Amygdala (tissue), 56 donors: ENCODE measurements at places on chromosomes 1 and 21.

DNA sequence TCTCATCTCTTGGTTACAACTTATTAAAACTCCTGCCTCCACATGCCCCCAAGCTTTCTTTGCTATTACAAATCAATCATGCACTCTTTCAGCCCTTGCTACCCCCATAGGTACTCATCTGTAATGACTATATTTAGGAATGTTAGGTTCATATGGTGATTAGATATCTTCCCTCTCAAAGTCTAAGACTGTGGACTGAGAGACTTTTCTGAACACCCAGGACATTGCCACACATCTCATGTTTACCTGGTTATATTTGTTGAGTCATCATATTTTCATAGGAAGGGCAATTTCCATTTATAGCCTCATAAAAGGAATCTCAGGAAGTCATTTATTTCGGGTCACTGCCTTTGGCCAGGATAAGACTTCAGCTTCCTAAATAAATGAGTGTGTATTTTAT lies 81.5 kb upstream of the LPGAT1 start:
- no peak for DNase-seq

DNA sequence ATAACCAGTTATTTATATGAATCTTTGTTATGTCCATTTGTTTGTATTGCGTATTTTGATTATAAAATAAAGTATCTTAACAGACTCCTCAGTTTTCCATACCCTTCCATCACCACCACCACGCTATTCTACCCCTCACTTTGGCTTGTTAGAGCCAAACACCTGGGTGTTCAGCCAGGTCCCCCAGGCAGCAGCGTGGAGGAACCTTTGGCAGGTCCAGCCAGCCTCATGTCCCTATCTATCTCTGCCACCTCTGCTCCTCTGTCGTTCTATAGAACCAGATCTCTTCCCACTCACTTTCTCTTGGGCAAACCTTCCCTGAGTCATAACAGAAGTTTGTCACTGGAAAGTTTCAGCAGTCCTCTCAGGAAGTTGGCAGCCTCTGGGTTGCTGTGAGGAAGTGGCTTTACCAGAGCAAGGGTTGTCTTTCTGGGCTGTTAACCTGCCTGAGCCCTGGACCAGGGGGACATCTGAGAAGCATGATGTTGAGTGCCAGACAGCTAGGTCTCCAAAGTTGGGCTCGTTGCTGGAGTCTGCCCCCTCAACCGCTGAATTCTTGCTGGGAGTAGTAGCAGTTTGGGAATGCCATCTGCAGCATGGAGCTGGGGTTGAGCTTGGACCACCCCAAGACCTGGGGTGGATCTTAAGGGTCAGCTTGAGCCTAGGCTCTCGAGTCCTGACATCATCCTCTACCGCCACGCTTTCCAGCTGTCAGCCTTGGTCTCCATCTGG lies 996 bp upstream of the SH3BGRL3 start:
- no peak for DNase-seq

DNA sequence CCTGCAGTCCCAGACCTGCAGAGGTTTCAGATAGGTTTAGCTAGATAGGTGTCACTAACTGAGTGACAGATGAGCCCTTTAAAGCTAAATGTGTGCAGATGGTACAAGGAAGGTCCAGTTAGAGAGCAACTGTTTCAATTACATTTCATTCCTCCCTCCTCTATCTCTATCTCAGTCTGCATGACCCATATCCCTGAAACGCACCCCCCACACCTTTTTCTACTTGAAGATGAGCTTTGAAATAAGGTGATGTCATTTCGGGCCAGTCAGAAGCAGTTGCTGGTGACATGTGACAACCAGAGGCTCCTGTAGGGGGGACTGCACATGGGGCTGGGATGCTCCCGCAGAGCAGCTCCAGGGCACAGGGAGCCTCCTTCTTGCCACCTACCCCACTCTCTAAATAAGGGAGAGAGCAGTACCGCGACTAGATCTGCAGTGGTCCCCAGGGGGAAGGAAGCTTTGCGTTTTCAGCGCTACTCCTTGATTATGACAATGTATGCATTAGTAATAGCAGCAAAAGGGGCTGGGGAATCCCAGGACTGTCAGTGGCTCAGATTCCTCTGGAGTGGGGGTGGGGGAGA lies 4.3 kb downstream of the ATP8B2 start:
- DNase-seq = no peak

DNA sequence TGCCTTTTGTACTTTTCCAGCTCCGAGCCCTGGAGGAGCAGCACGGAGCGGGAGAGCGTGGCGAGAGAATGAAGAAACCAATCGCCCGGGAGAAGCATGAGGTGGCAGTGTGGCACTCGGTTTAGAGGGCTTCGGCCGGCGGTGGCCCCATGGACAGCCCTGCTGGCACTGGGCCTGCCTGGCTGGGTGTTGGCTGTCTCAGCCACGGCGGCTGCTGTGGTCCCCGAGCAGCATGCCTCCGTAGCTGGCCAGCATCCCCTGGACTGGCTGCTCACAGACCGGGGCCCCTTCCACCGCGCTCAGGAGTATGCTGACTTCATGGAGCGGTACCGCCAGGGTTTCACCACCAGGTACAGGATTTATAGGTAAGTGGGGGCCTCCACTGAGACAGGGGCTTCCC lies 59.0 kb downstream of the BRINP2 start:
- peak; percentile 22 for DNase-seq

DNA sequence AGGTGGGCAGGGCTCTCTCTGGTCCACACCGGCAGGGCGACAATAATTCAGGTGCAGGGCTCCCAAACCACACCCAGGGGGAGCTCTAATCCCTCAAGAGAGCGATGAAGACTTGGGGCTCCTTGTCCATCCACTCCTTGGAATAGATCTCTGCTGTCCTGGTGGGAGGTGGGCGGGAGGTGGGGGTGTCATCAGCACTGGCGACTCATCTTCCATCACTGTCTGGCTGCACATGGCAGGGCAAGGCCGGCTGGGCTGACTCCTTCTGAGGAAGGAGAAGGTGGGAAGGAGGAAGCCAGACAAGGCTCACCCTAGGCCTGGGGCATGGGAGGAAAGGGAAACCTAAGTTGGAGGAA lies 29.3 kb downstream of the TNNT2 start:
- no peak for DNase-seq

DNA sequence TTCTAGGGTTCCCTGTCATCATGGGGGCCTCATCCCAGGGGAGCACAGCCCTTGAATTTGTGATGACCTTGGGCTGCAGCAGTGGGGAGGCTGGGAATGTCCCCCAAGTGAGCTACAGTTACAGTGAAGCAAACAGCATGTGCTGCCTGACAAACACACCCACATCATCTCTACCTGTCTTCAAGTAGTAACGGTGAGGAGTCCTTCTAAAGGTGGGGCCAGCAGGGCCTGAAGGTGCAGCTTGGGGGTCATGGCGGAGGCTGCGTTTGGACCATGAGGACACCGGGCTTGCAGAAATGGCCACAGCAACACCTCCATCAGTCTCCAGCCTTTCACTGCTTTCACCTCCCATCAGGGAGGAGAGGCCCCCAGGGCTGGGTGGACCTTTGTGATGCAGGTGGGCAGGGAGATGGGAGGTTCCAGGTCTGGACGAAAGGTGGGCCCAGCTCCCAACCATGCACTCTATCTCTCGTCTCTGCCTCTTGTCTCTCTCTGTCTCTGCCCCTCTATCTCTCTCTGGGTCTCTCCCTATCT lies 55.7 kb downstream of the WNT9A start:
- no peak for DNase-seq

DNA sequence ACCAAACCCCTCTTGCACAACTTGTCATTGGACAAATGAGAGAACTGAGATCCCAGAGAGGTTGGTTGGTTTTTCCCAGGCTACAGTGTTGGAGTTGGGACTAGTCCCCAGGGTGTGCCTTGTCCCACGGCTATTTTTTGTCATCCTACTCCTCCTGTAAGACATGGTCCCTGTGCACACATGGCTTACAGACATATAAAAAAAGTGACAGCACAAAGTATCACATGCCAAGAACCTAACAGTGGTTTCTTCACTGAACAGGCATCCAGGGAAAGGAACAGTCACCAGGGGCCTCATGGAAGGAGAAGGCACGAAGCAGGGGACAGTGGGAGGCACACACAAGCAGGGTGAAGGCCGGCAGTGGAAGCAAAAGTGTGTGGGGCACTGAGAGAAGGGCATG lies 36.5 kb downstream of the SERBP1 start:
- no peak for DNase-seq

DNA sequence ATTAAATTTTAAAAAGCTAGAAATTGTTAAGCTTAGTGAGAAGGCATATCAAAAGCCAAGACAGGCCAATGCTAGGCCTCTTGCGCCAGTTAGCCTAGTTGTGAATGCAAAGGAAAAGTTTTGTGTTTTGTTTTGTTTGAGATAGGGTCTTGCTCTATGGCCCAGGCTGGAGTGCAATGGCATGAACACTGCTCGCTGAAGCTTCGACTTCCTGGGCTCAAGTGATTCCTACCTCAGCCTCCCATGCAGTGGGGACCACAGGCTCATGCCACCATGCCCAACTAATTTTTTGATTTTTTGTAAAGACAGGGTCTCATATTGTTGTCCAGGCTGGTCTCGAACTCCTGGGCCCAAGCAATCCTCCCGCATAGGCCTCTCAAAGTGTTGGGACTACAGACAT lies 40.3 kb downstream of the TRIM33 start:
- no peak for DNase-seq

DNA sequence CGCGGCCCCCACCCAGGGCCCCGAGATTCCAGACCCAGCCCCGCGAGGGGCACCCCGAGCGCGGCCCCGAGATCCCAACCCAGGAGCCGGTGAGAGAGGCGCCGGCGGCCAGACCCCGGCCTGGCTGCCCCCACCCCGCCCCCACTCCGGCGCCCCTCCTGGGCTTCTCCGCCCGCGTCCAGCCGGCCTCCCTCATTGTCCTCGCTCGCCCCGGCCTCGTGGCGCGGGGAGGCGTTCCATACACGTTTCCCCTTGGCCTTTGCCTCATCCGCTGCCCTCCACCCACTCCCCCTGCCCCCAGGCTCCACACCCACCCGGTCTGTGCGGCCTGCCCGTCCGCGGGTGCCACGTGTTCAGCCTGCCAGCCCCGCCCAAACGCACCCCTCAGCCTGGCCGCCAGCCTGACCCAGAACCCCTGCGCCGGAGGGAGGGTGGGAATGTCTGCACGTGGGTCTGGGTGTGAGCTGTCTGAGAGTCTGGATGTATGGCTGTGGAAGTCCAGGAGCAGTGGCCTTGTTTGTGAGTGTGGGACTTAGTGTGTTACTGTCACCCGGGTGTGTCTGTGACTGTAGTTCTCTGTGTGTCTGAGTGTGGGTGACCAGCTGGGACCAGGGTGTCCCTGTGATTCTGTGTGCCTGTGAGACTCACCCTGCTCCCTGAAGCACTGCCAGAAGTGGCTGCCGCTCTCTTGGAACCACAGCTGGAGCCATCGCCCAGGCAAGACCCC lies 681 bp downstream of the B4GALT2 start:
- no peak for DNase-seq

GRCh38 chr21:16279731-16280581 lies 550.2 kb downstream of the USP25 start:
- peak; percentile 58 for DNase-seq

- no peak for DNase-seq
Measured at GRCh38 chr1:151739590-151740355, 18.5 kb downstream of the RIIAD1 start.

DNA sequence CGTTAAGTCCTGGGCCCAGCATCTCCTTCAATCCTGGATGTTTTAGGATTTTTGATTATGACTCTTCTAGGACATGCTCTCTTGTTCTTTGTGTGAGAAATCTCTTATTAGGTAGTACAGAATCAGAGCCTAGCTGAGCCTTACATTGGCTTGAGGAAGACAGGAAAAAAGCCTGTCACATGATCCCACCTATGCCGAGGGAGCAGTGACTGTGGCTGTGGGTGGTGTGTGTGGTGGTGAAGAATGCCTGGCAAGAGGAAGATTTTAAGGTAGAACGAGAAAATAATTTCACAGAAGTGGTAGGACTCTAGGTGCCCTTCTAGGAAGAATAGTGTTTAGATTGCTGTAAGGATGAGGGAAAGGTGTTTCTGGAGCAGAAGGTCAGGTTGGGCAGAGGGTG lies 449.5 kb upstream of the PROX1 start:
- no peak for DNase-seq

DNA sequence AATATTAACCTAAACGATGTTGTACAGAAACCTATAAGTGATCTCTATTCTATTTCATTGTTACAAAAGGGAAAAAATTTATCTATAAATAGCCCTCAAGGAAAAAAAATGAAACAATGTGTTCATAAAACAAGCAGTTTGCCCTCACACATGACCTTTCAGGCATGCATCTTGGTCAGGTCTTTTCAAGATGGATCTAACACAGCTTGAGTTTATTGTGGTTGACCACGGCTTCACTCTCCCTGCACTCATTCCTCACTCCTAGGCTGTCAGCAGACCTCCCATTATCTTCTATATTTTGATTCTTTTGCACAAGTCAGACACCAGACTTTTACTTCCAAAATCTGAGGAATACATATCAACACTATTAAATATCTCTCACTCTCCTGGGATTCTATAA lies 544.3 kb downstream of the KCNT2 start:
- no peak for DNase-seq

- DNase-seq = no peak
Measured at GRCh38 chr1:247681288-247681897, 1.9 kb upstream of the OR13G1 start.

DNA sequence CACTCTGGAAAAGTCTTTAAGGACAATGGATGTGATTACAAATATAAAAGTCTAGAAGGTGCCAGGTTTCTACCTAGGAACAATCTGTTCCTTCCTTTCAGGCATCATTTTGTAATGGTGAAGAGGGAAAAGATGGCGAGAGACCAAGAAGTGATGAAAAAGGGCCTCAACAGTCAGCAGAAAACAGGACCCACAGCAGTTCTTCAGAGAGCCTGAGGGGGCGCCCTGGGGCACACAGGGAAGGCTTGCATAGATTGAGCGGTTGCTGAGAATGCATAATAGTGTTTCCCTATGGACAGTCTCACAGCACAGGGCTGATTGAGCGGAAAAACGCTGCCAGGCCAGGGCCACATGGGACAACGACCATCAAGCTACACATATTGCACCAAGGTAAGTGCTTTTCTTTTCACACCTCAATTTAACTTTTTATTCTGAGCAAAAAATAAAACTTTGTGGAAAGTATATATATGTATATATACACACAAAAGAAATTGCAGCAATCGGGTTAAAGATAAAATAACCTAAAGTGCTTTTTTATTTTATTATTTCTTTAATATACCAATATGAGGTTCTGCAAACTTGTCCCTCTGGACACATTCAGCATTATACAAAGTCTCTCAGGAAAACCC lies 3.1 kb upstream of the YRDC start:
- DNase-seq = peak; percentile 6
